ENCODE measurements at places on chromosomes 7 and 10. TPM values are rescaled to one million over a fixed set of nuclear protein-coding genes. Genes with fewer than 3 reads are reported as not detected.

The BICC1 gene
- total RNA-seq, result 4.7 TPM

The PNLIP gene
- total RNA-seq, result not detected

The TAF5 gene
- 10.3 TPM for total RNA-seq

The ITGA8 gene
- 2.8 TPM for total RNA-seq

The CNTNAP2 gene
- total RNA-seq, result 73.9 TPM

The VWDE gene
- 0.63 TPM for total RNA-seq

The KDM7A gene
- total RNA-seq, result 22.2 TPM

The CTAGE4 gene
- total RNA-seq, result 1.6 TPM

The FANK1 gene
- 2.2 TPM for total RNA-seq

The ITGB8 gene
- total RNA-seq, result 124 TPM

The OR9A2 gene
- 5.6 TPM for total RNA-seq

The PDE1C gene
- 39.1 TPM for total RNA-seq

The MEOX2 gene
- not detected for total RNA-seq

The OR2A42 gene
- under 0.01 TPM for total RNA-seq

The SNX8 gene
- total RNA-seq, result 5.3 TPM

The OR2A7 gene
- total RNA-seq, result 0.94 TPM

The MAPK8 gene
- 382 TPM for total RNA-seq

The ASZ1 gene
- total RNA-seq, result not detected

The SUGCT gene
- 1.9 TPM for total RNA-seq

The OPN1SW gene
- total RNA-seq, result not detected

The NAT16 gene
- total RNA-seq, result 3.4 TPM

The OSBPL3 gene
- 14.1 TPM for total RNA-seq

The SUN3 gene
- not detected for total RNA-seq

The FGL2 gene
- total RNA-seq, result 0.63 TPM

The SFMBT2 gene
- 12.5 TPM for total RNA-seq

The STAG3 gene
- 1.3 TPM for total RNA-seq

The GPR26 gene
- total RNA-seq, result 2.8 TPM

The CTBP2 gene
- total RNA-seq, result 79.8 TPM

The NUTM2A gene
- total RNA-seq, result 3.1 TPM

The CDHR3 gene
- 28.8 TPM for total RNA-seq

The CFAP69 gene
- total RNA-seq, result 9.1 TPM

The RAB19 gene
- total RNA-seq, result not detected

The SRRM3 gene
- total RNA-seq, result 16.9 TPM

The TRPV5 gene
- total RNA-seq, result 0.31 TPM

The SOSTDC1 gene
- total RNA-seq, result 13.1 TPM

The ERVW-1 gene
- not detected for total RNA-seq

The UTF1 gene
- total RNA-seq, result not detected

The GPC2 gene
- total RNA-seq, result 67.3 TPM

The MYH16 gene
- total RNA-seq, result not detected

Data from parietal lobe (tissue), 2 donors.